ENCODE measurements at places on chromosomes 3 and 15. TPM values are rescaled to one million over a fixed set of nuclear protein-coding genes. Genes with fewer than 3 reads are reported as not detected.

ZBED2 gene
- total RNA-seq = not detected

GASK1A gene
- total RNA-seq = 0.32 TPM

OCA2 gene
- under 0.01 TPM for total RNA-seq

FMN1 gene
- total RNA-seq = 8.6 TPM

MAGEL2 gene
- total RNA-seq = not detected

AHSG gene
- total RNA-seq = not detected

SOX2 gene
- total RNA-seq = not detected

ZNF860 gene
- 0.86 TPM for total RNA-seq

GRIP2 gene
- 0.64 TPM for total RNA-seq

NOX5 gene
- total RNA-seq = 0.64 TPM

- no peak for DNase-seq
Measured at GRCh38 chr15:34233614-34234013, 8.8 kb downstream of the EMC4 start.

DNA sequence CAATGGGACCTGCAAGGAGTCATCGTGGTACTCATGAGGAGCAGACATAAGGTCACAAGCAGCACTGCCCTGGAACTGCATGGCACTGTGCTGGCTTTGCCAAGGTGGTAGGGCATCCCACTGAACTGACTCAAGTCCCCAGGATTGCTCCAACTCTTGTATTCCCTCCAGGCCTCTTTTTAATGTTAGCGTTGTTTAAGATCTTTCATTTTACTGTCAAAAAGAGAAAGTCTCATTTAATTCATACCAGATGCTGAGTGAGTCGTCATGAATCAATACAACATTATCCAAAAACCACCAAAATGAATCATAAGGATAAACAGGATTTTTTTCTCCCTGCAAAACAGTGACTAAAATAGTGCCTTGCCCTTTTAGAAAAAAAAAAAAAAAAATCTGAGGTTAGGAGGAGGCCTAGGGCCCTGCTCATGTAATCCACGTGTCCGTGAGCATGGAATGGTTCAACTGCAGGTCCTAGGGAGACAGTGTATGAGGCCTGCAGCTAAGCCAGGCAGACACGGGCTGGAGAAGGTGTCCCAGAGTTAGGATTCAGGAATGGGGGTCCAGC is 36.7 kb upstream of the BLM start:
- peak; percentile 95 for DNase-seq

- peak; percentile 75 for DNase-seq
Measured at GRCh38 chr3:64343689-64344430, 118.6 kb upstream of the PRICKLE2 start.

DNA sequence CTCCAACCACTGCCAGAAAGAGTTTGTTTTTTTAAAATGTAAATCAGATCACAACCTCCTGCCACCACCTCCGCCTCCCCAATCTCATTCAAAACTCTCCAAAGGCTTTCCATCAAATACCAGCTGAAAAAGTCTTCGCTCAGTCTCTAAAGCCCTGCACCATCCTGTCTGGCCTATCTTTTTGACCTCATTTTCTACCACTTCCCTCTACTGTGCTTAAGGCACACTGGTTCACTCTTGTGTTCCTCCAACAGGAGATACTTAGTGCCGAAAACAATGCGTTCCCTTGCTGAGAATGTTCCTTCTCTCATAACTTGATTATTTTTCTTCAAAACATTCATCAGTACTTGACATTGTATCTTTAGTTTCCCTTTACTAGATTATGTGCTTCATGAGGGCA is 3.5 kb downstream of the BTBD1 start:
- no peak for DNase-seq

GRCh38 chr3:41522612-41523011 is 323.3 kb downstream of the CTNNB1 start:
- DNase-seq = no peak

GRCh38 chr3:183031826-183032225 is 51.5 kb upstream of the DCUN1D1 start:
- DNase-seq = no peak

GRCh38 chr3:187942658-187943241 is 197.5 kb upstream of the BCL6 start:
- no peak for DNase-seq

- no peak for DNase-seq
Measured at GRCh38 chr15:99057697-99058420, 47.0 kb upstream of the SYNM start.

All from fibroblast of villous mesenchyme (primary cell).